ENCODE measurements at places on chromosomes 3 and 15.

DNA sequence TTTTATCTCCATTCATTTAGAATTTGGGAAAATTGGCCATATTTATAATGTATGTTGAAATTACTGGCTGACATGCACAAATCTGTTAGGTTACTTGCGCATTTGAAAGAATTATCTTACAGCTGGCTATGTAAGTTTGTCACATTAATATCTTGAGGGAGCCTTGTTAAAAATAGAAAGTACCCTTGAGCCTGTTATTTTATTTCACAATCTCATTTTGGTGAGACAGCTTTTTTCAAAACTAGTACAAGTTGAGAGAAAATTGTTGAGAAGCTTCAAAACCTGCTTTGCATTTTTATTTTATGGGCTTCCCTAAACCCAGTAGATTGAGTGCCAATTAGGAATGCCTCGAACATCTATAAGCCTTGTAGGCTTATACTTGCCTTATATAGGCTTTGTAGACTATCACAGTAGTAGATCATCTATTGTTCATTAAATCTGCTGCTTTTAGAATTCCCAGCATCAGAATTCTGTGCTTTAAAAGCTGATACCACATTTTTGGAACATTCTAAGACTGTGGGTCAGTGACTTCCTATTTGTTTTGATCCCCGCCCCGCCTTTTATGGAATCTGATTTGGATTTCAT, 6.3 kb downstream of the IDH3A start:
- no peak for DNase-seq

- no peak for DNase-seq
Measured at GRCh38 chr3:28940530-28940929, 340.3 kb upstream of the RBMS3 start.

GRCh38 chr3:45056608-45057301, 30.7 kb downstream of the CLEC3B start:
- no peak for DNase-seq

DNA sequence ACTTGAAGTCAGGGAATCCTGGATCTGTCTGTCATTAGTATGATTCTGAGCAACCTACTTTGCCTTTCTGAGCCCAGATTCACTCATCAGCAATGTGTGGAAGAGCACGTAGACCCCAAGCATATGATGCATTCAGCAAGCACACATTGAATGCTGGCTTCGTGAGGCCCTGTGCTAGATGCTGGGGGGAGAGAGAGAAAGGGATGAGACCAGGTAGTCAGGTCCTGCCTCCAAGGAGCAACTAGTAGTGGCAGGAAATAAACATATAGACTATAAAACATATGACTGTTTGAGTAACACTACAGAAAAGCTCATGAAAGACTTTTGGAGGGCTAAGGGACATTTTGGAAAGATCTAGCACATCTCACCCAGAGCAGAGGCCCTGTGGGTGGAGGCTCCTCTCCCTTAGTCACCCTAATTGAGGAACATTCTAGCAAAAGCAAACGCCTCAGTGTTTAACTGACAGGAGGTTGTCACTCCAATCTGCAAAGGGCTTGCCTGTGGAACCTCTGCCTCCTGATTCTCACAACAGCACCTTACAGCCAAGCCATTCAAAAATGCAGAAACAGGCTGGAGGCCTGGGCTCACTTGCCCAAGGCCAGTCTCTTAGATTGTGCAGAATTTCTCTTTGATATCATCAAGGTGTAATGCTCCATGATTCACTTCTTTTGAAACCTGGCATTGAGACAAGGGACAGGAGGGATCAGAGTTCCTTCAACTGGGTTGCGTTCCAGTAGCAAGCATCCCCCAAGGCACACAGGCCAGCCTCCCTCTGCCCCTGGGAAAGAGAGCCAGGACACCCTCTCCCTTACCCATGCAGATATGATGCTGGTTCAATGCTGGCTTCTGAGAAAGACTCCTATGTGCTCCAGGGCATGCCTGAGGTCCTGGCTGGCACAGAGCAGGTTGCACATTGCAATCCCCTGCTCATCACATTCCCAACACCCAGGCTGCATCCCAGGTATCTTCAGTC, 26.1 kb downstream of the STARD5 start:
- DNase-seq: no peak

GRCh38 chr3:90145094-90145860, 1037.9 kb downstream of the EPHA3 start:
- DNase-seq: no peak

GRCh38 chr3:150061288-150062024, 90.8 kb upstream of the PFN2 start:
- DNase-seq: no peak

- DNase-seq: no peak
Measured at GRCh38 chr3:24843955-24844354, 349.3 kb upstream of the THRB start.

DNA sequence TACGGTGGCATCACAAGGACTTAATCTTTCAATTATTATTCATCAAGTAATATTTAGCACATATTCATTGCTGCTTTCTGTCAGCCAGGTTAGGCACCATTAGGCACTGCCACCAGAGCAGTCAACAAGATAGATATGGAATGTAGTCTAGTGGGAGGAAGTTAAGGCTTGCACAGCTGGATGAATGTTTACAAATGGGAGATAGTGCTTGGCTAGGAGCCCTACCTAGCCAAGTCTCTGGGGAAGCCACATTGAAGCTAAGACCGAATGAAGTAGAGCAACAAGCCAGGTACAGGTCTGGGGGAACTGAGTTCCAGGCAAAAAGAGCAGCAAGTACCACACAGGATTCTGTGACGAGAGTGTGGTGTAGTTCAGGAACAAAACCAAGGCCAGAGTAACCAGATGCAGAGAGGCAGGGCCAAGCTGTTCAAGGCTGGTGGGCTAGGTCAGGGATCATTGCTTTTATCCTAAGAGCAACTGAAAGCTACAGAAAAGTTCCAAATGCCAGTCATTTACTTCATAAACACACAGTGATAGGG, 33.4 kb upstream of the SCAANT1 start:
- no peak for DNase-seq

DNA sequence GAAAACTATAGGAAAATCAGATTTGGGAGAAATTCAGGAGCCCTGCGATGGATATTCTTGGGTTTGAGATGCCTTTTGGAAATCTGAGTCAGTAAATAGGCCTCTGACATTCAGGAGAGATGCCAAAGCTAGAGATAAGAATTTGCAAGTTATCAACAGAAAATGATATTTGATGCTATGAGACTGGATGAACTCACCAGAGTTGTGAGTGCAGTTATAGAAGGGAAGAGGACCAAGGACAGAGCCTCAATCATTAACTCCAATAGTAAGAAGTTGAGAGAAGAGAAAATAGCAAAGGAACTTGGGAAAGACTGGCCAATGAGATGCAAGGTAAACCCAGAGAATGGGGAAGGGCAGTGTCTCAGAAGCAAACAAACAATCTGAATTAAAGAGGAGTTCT, 7.9 kb upstream of the ANO10 start:
- no peak for DNase-seq

Data from activated CD4-positive, alpha-beta T cell treated with anti-CD3 and anti-CD28 coated beads, Interleukin-2, amount 50 U/mL, for 24 hours (primary cell).